ENCODE measurements at places on chromosomes 6 and 20.

- no peak for DNase-seq
Measured at GRCh38 chr20:47359530-47360296, 3.2 kb upstream of the ZMYND8 start.

DNA sequence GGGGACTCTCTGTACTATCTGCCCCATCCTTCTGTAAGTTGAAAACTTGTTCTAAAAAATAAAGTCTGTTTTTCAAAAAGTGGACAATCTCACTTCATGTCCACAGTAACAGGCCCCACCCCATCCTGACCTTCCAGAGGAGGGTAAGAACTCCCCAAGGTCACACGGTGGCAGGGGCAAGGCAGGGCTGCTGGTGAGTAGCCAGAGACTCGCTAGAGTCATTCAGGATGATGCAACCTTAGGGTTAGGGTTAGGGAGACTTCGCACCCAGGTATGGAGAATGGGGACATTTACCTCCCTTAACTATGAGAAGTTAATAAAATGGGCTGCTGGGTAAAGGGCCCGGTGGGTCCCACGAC is 15.4 kb downstream of the PEDS1 start:
- no peak for DNase-seq

DNA sequence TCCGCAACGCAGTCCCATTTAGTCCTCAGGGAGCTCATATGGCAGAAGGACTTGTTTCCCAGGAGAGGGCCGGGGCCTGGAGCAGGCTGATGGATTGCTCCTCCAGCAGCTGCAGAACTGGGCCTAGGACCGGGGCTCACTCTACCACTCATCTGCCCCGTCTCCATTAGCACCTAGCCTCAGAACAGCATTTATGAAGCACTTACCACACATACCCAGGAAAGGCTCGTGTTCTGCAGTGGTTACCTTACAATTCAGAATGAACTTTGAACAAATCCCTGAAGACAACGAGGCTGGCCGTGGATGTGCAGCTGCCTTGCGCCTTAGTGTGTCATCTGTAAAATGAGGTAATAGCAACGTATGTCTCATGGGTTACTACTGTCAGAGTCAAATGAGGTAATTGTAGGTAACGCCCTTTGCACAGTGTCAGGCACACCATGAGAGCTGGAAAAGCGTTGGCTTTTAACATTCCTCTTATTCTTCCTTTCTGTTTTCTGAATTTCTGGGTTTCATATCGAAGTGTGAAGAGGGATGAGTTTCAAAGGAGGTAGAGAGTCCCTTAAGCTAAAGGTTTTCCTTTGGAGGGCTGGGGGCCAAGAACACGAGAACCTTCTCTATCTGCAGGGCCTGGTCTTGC is 46.3 kb upstream of the CD93 start:
- DNase-seq = no peak

- no peak for DNase-seq
Measured at GRCh38 chr6:89209457-89209856, 7.7 kb downstream of the GABRR1 start.

GRCh38 chr6:2959909-2960719 is 11.3 kb downstream of the SERPINB6 start:
- DNase-seq = no peak

DNA sequence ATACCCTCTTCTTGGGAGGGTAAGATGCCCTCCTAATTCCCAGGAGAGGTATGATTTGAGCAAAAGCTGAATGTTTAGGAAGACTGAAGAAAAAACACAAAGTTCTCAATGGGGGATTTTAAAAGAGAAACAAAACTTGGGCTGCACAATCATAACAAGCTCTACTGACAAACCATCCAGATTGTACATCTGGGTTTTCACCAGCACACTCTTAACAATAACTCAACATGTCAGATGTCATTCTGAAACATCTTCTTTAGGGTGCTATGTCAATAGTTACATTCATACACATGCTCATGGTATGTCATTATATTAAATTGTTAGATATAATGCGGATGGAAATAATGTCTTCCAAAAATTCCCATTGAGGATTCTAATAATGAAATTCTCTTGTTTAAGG is 95.1 kb downstream of the ASCC3 start:
- no peak for DNase-seq

GRCh38 chr20:25361287-25361683 is 29.4 kb downstream of the ABHD12 start:
- no peak for DNase-seq

DNA sequence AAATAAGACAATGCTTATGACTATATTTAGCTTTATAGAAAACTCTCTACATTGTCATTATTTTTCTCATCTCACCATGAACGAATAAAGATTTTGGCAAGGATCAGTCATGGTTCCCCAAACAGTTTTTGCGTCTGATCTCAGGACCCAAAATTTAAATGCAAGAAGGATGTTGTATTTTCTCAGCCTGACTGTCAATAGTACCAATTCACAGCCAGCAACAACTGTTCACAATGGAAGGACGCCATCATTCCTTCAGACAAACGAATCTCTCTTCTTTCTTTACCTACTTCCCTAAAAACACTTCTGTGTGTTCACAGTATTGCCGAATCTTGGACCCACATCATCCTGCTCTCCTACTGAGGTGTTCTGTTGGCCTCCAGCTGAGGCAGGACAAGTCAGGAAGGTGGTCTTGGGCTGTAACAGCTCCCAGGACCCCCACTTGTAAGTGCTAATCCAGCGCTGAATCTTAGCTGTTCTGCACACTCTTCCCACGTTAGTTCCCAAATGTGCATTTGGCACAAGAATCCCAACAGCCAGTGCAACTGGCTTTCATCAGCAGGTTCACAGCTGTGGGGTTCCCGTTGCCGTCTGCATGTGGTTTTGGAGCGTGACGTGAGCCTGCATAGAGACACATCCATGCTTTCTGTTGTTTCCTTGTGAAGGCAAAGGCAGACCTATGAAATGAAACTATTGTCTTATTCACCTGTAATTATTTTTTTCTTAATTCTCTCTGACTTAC is 600.0 kb downstream of the QKI start:
- DNase-seq = no peak

- DNase-seq = no peak
Measured at GRCh38 chr6:45947807-45948206, 67.9 kb downstream of the CLIC5 start.

DNA sequence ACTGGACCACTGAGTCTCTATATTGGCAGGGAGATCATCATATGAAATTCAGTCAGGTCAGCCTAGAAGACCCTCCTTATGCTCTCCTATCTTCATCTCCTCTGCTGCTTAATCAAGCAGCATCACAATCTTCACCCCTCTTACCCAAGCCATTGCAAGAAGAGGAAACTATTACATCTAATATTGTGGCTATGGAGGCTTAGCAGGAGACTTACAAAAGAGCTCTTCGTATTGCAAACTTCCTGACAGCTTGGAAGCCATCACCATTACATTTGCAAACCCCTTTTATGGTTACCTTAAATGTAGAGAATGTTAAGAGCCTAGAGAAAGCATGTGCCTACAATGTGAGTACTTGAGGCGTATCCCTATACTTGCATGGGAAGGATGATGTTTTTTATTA is 87.2 kb upstream of the STXBP5 start:
- no peak for DNase-seq

- no peak for DNase-seq
Measured at GRCh38 chr6:81751388-81752083, 945 bp downstream of the TENT5A start.

DNA sequence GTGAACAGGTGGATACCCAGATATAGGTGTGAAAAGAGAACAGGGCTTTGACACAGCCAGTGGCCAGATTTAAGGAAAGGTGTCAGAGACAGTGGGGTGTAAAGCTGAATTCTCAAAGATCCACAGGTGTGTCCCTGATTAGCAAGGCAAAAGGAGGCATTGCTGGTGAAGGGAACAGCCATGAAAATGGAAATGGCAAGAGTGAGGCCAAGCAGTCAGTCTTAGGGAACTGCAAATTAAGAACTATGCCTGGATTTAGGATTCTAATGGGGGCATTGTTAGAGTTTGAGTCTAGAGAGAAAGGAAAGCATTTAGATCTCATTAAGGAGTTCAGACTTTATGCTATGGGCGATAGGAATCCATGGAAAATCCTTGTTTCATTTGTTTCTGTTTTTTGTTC is 789.2 kb downstream of the MAFB start:
- DNase-seq = no peak

- DNase-seq = peak; percentile 52
Measured at GRCh38 chr20:10715035-10715434, 41.2 kb upstream of the JAG1 start.

GRCh38 chr6:52760105-52760765 is 3.0 kb downstream of the GSTA2 start:
- DNase-seq = no peak

- no peak for DNase-seq
Measured at GRCh38 chr6:14966906-14967711, 278.8 kb upstream of the JARID2 start.

DNA sequence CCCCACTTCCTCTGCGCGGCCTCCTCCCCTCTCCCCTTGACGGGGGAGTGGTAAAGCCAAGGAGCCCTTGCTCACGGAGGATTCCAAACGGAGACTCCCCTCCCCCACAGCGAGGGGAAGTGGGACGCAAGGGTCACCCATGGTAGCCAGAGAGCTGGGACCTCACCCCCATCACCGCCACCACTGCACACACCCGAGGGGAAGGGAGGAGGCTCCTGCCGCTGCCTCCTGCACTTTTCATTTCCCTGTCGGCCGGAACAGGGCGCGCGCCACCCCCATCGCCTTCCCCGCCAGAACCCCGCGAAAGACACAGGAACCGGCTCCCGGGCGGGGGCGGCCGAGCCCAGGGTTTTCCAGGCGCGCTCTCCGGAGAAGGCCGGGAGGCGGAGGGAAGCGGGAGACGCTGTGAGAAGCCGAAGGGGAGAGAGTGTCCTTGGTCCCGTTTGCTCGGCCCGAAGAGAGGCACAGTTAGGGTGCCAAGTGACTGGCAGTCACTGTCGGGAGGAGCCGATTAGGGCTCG is 789 bp downstream of the CCND3 start:
- no peak for DNase-seq

DNA sequence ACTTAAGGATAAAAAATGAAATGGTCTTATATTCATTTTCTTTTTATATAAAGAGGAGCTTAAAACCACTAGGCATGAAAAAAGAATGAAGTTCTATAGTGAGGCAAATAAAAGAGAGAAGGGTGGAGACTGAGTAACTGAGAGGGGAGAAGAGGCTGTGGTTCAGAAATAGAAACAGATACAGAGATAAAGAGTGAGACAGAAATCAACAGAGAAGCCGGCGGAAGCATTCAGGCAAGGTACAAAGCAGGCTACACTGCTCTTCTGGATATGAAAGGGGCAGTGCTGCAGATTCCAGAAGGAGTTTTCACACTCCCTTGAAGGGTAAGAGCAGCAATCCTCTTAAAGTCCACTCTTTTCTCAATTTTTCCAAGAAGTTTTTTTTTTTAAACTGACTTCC is 29.9 kb downstream of the NFATC2 start:
- DNase-seq = no peak

DNA sequence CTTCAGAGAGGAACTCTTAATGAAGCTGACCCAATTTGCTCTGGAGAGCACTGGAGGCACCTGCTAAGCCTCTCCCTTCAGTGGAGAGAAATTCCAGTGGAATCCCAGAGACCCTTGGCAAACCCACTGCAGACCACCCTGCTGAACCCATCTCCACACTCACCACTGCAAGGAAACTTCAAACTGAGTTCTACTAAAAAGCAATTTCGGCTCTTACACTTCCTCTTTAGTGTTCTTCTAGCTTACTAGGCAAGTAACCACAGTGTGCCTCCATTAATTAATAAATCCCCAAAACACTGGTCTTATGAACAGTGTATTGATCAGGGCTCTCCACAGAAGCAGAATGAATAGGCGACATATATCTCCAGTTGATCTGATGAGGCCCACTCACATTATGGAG is 43.0 kb upstream of the HLA-E start:
- DNase-seq = no peak

DNA sequence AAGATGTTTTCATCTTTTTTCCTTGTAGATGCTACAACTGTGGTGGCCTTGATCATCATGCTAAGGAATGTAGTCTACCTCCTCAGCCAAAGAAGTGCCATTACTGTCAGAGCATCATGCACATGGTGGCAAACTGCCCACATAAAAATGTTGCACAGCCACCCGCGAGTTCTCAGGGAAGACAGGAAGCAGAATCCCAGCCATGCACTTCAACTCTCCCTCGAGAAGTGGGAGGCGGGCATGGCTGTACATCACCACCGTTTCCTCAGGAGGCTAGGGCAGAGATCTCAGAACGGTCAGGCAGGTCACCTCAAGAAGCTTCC is 101.5 kb downstream of the POPDC3 start:
- no peak for DNase-seq

DNA sequence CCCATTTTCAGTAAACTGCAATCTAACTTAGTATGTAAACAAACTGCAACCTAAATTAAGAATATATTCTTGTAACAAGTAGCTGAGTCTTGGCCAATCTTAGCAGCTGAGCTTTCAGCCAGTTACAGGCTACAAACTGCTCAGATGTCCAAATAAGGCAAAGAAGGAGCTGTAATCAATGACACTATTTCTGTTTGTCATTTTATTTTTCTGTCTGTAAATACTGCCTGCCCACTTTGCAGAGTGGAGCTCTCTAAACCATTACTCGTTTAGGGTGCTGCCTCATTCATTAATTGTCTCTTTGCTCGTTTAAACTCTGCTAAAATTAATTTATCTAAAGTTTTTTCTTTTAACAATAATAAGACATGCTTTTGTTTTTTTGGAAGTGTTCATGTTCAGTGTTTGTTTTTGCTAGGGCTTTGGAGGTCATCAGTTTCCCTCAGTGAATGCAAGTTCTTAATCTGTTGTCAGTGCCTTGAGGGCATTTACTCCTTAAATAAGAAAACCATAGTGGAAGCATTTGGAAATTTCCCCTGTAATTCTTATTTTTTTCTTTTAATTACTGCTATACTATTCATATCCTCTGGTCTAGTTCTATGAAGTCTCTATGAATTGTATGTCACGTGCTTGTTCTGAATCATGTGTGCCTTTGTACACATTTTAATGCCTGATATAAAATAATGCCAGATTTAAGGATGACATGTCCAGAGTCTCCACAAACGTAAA is 3.6 kb upstream of the PRL start:
- no peak for DNase-seq

DNA sequence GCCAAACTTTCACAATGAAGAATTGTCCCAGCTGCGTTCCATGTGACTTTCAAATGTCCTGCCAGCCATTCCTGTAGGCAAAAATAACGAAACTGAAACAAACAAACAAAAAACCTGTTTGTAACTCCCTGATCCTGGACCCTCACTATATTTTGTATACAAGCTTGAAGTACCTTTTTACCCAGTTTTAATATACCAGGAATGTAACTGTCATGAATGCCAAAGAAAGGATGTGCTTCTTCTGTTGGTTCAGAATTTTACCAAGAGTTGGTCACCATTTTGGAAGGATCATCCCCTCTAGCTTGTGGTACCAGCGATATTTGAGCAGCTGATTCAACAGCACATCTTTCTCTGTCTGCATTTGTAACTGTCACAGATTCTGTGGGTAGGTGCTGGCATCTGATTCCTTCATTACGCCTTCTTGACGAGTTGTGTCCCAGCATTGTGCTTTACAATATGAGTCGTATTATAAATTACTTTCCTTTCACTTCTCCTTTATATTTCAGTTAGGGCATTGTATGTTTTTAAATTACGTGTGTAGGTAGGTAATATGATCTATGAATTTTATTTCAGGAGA is 93.9 kb downstream of the DLGAP4 start:
- DNase-seq = no peak
